SW 1271 (cell line): ENCODE measurements at places on chromosomes 6 and 20.

GRCh38 chr20:63232235-63233060 is 3.3 kb upstream of the BIRC7 start:
- no peak for DNase-seq

DNA sequence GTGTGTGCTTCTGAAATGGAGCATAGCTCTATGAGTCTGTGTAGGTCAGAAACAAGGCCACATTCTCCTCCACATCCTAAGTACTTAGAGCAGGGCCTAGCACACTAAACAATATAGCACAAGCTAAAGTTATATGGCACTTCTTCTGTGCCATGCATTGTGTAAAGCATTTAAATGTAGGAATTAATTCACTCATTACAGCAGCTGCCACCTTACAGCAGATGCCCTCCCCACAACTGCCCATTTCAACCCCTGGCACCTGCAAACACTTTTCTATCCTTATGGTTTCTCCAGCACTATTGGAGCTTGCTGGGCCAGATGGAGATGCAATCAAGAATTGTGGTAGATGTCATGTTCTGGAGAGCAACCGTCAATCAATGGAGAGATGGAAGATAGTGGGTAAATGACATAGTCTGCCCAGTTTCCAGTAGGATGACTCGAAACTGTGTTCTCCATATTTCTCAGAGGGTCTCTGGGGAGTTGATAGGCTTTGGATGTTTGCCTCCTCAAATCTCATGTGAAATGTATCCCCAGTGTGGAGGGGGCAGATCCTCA is 373.7 kb downstream of the DOK5 start:
- no peak for DNase-seq

- no peak for DNase-seq
Observed at GRCh38 chr6:115415378-115415777, 645.3 kb downstream of the FRK start.

DNA sequence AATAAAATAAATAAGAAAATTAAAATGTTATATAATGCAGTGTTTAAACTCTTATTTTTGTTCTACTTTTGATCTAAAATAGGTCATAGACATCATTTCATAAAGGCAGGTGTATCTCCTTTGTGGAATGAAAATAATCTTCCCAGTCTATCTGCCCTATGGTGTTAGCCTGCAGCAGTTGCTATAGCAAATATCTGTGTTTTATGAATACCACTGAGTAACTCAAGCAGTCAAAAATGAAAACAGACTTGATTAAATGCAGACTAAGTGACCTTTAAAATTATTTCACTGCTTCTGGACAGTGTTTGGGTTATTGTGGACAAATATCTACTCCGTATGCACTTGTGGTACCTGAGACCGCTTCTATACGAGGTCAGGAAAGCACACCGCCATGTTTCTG is 11.8 kb downstream of the HTR1B start:
- no peak for DNase-seq

- DNase-seq = no peak
Observed at GRCh38 chr6:21874372-21874771, 280.8 kb downstream of the SOX4 start.

DNA sequence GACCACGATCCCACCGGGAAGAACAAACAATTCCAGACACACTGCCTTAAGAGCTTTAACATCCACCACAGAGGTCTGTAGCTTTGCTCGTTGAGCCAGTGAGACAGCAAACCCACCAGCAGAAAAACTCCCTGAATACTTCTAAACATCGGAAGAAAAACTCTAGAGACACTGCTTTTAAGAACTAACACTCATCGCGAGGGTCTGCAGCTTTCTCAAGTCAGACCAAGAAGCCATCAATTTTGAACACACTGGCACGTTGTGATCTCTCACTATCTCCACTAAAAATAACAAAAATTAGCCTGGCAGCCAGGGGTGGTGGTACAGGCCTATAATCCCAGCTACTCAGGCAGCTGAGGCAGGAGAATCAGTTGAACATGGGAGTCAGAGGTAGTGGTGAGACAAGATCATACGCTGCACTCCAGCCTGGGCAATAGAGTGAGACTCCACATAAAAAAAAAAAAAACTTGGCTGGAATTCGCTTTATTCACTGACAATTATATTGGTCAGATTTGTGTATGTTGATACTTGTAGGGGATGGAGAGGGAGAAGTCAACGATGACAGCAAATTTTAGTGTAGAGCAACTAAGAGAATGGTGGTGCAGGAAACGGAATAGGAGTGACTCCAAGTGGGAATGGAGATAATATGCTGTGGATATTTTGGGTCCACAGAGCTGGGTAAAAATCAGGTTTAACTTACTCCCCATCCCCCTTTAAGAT is 860 bp upstream of the TMEM14C start:
- no peak for DNase-seq

DNA sequence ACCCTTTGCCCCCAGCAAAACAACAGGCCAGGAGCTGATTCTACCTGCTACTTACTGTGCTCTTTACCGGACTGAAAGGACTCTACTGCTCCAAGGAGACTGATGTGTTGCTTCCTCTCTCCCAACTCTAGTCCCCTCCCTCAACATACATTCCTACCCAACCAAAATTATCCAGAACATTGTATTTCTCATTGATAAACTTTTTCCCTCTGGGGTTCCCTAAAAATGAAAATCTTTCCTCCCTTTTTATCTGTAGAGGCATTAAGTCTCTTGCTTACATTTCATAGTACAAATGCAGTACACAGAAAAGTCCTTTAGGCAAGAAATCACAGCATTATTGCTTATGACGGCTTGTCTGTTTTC is 940 bp upstream of the HS3ST5 start:
- no peak for DNase-seq

DNA sequence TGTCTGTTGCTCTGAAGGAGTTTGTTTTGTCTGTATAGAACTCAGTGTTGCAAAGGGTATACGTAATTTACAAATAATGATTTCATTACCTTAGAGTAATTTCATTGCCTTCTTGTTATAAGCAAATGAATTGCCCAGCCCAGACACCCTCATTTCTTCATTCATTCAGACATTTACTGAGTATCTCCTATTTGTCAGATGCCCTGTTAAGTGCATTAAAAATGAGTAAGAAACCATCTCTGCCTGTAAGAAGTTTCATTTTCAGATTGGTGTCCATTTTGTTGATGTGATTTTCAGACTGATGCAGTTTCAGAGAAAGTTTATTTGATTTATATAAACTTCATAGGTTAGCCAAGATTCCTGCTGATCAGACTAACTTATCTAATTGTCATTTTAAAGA is 429.3 kb downstream of the PHF3 start:
- DNase-seq = no peak

- DNase-seq = no peak
Observed at GRCh38 chr6:101380897-101381630, 12.4 kb upstream of the GRIK2 start.

GRCh38 chr20:49901588-49901987 is 13.7 kb downstream of the SPATA2 start:
- DNase-seq = no peak

DNA sequence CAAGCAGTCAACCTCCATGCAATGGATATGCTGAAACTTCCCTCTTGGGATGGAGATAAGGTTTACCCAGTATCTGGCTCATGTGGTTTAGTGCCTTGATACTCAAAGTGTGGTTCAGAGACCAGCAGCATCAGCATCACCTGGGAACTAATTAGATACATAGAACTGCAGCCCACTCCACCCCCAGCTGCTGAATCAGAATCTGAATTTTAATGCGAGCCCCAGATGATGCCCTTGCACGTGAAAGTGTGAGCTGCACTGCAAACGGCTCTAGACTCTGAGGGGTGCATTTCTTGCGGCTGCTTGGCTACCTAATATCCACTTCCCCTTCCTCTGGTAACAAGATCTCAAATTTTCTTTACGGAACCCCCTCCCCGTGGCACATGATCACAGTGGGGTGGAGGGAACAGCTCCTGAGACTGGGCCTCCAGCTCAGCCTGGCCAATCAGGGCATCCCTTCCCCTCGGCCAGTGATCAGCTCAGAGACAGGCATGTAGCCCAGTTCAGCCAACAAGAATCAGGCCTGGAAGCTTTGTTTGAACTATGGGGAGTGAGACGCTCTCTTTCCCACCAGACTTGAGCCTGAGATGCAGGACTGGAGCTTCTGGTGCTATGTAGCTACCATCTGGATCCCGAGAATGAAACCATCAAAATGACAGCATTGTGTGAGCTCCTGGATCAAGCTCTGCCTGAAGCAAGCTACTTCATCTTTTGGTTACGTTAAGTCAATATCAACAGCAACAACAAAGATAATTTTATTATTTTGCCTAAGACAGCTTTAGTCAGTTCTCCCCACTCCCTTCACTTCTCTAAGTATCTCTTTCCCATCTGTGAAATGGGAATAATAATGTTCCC is 12.8 kb downstream of the KCNK15 start:
- DNase-seq = no peak

DNA sequence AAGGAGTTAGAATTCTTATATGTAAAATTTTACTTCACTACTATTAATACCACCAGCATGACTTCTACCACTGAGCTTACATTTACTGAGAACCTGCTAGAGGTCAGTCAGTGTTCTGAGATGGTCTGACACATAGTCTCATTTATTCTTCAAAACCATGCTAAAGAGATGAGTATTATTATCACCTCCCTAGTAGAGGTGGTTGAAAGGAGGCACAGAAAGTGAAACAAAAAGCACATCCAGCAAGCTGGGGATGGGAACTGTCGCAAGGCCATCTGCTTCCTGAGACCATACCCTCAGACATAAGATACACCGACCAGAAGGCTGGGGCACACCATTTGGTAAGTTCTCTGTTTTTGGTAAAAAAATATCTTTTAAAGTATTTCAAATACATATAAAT is 137.7 kb downstream of the INSM1 start:
- no peak for DNase-seq
